ENCODE measurements at places on chromosomes 12 and 14.
A peak's percentile ranks its signal among the peaks of the same experiment; 100 is the strongest.

DNA sequence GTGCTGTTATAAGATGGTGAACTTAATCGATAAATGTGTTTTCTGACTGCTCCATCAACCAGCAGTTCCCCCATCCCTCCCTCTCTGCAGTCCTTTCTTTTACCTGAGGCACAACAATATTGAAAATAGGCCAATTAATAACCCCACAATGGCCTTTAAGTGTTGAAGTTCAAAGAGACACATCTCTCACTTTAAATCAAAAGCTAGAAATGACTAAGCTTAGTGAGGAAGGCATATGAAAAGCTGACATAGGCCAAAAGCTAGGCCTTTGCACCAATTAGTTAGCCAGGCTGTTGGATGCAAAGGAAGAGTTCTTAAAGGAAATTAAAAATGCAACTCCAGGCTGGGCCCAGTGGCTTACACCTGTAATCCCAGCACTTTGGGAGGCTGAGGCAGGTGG, 43.7 kb downstream of the SAV1 start:
- DNase-seq, result no peak

DNA sequence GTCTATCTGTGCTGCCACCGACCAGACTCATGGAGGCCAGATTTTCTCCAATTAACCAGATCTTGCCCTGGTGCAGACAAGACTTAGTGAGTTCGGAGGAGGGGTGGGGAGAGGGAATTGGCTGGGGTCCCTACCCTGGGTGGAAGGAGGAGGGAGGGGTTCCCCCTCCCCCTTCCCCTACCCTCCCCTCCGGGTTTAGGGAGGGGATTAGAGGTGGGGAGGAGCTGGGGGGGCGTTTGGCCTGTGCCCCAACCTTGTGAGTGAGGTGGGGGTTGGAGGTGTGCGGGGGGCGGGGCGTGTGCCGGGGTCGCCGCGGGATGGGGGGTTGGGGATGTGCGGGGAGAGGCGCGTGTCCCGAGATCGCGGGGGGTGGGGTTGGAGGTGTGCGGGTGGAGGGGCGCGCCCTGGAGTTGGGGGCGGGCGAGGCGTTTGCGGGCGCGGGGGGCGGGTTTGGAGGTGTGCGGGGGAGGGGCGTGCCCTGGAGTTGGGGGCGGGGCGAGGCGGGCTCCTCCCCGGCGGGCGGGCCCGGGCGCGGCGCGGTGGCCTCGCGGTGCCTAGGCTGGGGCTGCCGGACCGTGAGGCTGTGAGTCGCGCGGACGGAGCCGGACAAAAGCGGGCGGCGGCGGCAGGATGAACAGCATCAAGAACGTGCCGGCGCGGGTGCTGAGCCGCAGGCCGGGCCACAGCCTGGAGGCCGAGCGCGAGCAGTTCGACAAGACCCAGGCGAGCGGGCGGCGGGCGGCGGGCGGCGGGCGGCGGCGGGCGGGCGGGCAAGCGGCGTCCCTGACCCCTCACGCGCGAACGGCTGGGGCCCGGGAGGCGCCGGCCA, at the start of gene HIP1R:
Gene HIP1R (plus strand): TSS at position 537 of the 829 bp plus-strand sequence. CDS start 94 bp downstream, at position 631.
- DNase-seq, result peak; percentile 24

- DNase-seq, result no peak
These were observed 589.3 kb upstream of the TMEM132C start for GRCh38 chr12:127677537-127678131.

- no peak for DNase-seq
These were observed 53.6 kb downstream of the FBXW8 start for GRCh38 chr12:116964054-116965050.

DNA sequence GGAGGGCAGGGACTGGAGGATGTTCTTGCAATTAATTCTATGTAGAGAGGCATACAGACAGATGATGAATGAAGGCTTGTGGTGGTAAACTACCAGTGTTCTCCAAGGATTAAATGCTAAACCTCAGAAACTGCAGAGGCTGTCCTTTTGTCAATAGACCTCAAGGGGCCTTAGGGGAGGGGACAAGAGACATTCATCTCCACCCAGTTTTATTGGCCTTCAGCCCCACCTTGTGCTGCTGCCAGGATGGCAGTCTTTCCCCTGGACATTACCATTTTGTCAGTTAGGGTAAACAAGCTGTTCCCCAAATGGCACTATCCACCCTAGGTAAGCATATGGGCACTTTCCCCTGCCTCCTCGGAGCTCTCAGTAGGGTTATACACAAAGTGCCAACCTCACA, 4.9 kb upstream of the SMAGP start:
- DNase-seq, result no peak

- no peak for DNase-seq
These were observed 343.4 kb upstream of the USP15 start for GRCh38 chr12:61916831-61917230.

GRCh38 chr12:99767809-99768208, 120.3 kb downstream of the GARIN6 start:
- no peak for DNase-seq

- no peak for DNase-seq
These were observed 58.1 kb upstream of the PLEKHG3 start for GRCh38 chr14:64646103-64646502.

GRCh38 chr12:5047094-5047493, 3.4 kb downstream of the KCNA5 start:
- no peak for DNase-seq

DNA sequence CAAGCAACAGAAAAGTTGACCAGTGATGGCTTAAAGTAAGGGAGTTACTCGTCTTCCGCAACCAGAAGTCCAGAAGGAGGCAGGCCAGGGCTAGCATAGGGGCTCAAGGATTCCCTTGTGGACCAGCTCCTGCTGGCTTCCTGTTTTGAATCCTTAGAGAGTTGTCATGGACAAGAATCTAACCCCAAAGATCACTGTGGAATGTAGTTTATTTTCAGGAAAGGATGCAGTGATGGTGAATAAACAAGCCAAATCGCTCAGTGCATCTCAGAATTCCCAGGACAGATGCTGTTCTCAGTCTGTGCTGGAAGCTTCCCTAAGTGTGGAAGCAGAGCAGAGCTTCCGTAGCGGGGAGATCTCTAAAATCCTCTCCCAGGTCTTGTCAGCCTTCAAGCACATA, 311.3 kb downstream of the C12orf75 start:
- DNase-seq, result no peak

DNA sequence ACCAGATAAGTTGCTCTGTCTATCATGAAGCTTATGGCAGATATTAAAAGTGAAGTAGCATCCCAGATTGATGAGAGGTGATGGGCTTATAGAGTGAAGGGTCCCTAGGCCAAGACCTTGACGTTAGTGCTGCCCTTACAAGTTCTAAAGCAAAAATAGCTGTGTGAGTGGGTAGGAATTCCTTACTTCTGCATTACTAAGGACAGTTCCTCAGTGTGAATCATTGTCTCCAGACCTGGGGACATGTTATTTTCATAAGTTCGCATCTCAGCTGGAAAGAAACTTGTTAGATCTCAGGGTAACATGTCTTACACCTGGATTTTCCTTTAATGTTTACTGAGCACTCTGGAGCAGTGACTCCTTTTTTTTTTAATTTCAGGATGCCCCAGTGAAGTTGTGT, 28.7 kb downstream of the MAPKAPK5 start:
- no peak for DNase-seq

DNA sequence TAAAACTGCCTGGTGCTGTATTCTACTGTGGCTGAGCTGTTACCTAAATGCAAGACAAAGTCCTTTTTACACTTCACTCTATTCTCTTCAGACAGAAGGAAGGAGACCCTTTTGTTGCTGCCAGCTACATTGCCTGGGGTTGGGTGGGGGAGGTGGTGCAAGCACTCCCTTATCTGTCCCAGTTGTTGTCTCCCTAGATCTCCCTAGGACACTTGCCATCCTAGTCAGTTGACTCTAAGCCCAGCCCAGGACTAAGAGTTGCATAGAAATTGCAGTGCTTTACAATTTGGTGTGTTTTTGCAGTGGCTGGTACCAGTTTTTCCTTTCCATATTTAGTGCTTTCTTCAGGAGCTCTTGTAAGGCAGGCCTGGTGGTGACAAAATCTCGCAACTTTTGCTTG, 35.1 kb downstream of the SCYL2 start:
- DNase-seq, result no peak

GRCh38 chr12:102498471-102498870, 18.1 kb upstream of the IGF1 start:
- no peak for DNase-seq

- no peak for DNase-seq
These were observed 300.8 kb downstream of the SSPN start for GRCh38 chr12:26496170-26496569.

DNA sequence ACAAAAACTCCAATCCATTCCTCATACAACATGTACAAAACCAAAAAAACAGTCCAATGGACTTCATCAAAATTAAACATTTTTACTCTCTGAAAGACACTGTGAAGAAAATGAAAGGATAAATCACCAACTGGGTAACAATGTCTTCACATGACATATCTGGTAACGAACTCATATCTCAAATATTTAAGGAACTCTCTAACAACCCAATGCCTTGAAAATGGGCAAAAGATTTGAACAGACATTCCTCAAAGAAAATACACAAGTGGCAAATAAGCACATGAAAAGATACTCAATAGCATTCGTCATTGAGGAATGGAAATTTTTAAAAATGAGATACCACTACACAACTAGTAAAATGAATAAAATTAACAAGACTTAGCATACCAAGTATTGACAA, 198.7 kb upstream of the RASSF8 start:
- no peak for DNase-seq

DNA sequence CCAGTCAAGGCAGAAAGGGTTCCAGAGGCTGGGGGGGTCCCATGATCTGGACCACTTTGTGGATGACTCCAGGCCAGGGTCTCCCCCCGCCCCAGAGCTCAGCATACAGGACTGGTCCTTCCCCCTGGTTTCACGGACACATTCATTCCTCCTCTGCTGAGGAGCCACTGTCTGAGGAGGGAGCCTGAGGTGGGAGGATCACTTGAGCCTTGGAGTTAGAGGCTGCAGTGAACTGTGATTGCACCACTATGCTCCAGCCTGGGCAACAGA, 6.8 kb downstream of the TESC start:
- DNase-seq, result no peak

GRCh38 chr12:27901959-27902358, 70.6 kb downstream of the PTHLH start:
- DNase-seq, result no peak

DNA sequence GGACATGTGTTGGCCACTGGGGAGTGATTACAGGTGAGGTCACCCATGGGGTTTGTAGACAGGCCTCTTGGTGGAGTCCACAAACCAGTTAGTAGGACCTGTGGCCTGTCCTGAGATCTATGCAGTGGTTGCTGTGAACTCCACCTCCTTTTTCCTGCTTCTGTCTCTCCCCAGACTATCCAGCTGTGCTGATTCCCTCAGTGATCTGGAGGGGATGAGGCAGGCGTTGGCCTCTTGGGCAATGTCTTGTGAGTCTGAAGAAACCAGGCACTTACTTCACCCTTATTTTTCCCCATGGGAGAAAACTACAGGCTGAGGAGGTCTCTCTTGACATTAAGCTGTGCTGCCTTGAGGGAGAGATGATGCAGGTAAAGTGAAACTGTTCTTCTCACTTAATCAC, 257.2 kb upstream of the PRICKLE1 start:
- no peak for DNase-seq

DNA sequence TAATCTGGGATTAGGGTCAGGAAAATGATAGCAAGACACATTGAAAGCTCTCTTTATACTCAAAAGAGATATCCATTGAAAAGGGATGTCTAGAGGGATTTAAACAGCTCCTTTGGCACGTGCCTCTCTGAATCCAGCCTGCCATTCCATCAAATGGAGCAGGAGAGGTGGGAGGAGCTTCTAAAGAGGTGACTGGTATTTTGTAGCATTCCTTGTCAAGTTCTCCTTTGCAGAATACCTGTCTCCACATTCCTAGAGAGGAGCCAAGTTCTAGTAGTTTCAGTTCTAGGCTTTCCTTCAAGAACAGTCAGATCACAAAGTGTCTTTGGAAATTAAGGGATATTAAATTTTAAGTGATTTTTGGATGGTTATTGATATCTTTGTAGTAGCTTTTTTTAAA, 25.4 kb upstream of the PLEKHD1 start:
- no peak for DNase-seq

GRCh38 chr14:58912287-58912686, 274.5 kb downstream of the DACT1 start:
- DNase-seq, result no peak

DNA sequence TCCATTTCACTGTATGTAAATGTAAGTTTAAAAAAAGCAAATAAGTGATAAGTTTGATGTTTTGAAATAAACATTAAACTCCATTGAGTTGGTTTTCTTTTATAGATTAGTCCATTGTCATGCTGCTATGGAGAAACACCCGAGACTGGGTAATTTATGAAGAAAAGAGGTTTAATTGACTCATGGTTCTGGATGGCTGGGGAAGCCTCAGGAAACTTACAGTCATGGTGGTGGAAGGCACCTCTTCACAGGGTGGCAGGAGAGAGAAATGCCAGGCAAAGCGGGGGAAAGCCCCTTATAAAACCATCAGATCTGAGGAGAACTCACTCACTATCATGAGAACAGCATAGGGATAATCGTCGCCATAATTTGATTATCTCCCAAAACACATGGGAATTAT, 48.4 kb upstream of the OXA1L start:
- DNase-seq, result no peak

DNA sequence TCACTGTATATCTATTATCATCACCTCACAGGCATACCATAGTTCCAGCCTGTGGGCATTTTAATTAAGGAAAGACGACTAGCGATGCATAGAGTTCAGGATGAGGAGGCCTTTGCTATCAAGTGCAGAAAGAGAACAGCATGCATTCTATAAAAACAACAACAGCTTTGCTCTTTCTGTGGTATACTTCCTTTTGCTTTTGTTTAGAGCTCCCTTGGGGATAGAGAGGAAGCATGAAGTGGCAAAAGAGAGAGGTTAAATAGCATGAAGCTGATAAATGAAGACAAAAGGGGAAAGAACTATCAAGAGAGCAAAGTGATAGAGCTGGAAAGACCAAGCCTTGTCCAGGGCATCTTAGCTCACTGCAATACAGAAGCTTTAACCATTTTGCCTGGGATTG, 23.5 kb downstream of the IFNG-AS1 start:
- no peak for DNase-seq

- no peak for DNase-seq
These were observed 58.1 kb upstream of the DIO2 start for GRCh38 chr14:80269353-80269925.

DNA sequence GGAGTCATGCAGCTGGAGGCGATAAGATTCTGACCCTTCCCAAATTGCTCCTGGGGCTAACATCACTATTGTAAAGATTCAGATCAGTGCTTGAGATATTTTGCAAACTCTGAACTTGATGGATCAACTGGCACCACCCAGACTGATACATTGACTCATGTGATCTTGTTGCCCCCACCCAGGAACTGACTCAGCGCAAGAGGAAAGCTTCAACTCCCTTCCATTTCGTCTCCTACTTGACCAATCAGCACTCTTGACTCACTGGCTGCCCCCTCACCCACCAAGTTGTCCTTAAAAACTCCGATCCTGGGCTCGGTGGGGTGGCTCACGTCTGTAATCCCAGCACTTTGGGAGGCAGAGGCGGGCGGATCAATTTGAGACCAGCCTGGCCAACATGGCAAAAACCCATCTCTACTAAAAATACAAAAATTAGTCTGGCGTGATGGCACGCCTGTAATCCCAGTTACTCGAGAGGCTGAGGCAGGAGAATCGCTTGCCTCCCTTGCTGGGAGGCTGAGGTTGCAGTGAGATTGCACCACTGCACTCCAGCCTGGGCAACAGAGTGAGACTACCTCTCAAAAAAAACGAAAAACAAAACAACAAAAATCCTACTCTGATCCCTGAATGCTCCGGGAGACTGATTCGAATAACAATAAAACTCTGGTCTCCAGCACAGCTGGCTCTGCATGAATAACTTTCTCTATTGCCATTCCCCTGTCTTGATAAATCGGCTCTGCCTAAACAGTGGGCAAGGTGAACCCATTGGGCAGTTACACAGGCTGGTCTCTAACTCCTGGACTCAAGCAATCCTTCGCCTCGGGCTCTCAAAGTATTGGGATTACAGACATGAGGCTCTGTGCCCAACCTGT, 9.8 kb upstream of the ARF6 start:
- DNase-seq, result no peak

Measured in stimulated activated CD8-positive, alpha-beta memory T cell treated with anti-CD3 and anti-CD28 coated beads, Interleukin-4, amount 100 ng/mL, for 4 hours (primary cell).